ENCODE measurements at places on chromosomes 16 and 17.
A peak's percentile ranks its signal among the peaks of the same experiment; 100 is the strongest.

- peak overlapping the region; percentile 27 for H3K27ac ChIP-seq
- peaks cover 9% of the 10 kb centered on the region for H3K4me1 ChIP-seq
- no peak for DNase-seq
- H3K4me3 ChIP-seq = peak overlapping the region; percentile 53
Measured at GRCh38 chr17:74466828-74467184, 372 bp downstream of the CD300A start.

- peak overlapping the region; percentile 9 for H3K4me3 ChIP-seq
- H3K4me1 ChIP-seq = no peaks in the 10 kb centered on the region
- DNase-seq = no peak
- H3K27me3 ChIP-seq = peaks cover 11% of the 10 kb centered on the region
- no peaks in the 10 kb centered on the region for H3K36me3 ChIP-seq
Measured at GRCh38 chr16:88405216-88406060, 22.7 kb downstream of the ZNF469 start.

DNA sequence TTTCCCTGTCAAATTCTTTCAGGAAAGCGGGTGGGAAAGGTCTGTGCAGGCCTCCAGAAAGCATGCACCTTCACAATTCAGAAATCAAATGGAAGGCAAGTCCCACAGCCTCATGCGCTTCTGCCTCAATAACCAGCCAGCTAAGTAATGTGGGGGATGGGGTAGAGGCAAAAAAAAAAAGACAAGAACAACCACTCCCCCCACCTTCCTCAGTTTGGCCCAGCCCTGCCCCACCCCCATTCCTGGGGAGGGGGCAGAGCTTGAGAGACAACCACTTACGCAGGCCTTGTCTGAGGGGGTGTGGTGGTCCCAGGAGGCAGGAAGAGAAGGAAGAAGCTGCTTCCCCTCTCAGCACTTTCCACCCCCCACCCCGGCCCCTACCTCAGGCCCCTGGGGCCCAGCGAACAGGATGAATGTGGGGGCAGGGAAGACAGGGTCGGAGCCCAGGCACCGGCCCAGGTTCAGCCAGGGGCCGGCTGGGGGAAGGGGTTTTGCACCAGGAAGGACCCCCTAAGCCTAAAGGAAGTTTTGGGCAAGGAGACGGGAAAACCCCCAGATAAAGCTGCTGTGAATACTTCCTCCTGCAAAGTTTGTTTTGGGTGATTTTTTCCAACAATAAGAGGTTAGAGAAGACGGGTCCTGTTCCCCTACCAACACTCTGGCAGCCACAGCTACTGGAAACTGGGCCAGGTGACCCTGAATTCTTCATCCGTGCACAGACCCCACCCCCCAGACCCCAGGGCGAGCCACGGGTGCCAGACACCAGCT is 1.2 kb downstream of the JUP start:
- H3K4me3 ChIP-seq = peak overlapping the region; percentile 88
- peaks cover 67% of the 10 kb centered on the region for H3K4me1 ChIP-seq
- H3K36me3 ChIP-seq = no peaks in the 10 kb centered on the region
- peak overlapping the region; percentile 97 for H3K27ac ChIP-seq
- DNase-seq = no peak

GRCh38 chr16:52963212-52963854 is 89.4 kb downstream of the CHD9NB start:
- no peaks in the 10 kb centered on the region for H3K4me1 ChIP-seq
- no peak overlapping the region for H3K27ac ChIP-seq
- DNase-seq = no peak
- no peaks in the 10 kb centered on the region for H3K36me3 ChIP-seq
